ENCODE measurements at places on chromosomes 13 and 19. TPM values are rescaled to one million over a fixed set of nuclear protein-coding genes. Genes with fewer than 3 reads are reported as not detected.

PCDH17 gene
- not detected for total RNA-seq

ZNF615 gene
- total RNA-seq, result 3.3 TPM

KLF1 gene
- total RNA-seq, result not detected

OR10H1 gene
- total RNA-seq, result not detected

CTXN1 gene
- total RNA-seq, result 6.0 TPM

UBE2M gene
- total RNA-seq, result 138 TPM

ZNF471 gene
- 0.04 TPM for total RNA-seq

RAB11B gene
- 92.1 TPM for total RNA-seq

CLEC17A gene
- total RNA-seq, result not detected

PSG1 gene
- total RNA-seq, result 0.22 TPM

UBAC2 gene
- 65.1 TPM for total RNA-seq

ALOX5AP gene
- total RNA-seq, result 4.7 TPM
